Activated gamma-delta T cell (primary cell): ENCODE measurements at places on chromosomes 3 and 15.

GRCh38 chr3:12859840-12860239 lies 18.5 kb upstream of the RPL32 start:
- DNase-seq = no peak

DNA sequence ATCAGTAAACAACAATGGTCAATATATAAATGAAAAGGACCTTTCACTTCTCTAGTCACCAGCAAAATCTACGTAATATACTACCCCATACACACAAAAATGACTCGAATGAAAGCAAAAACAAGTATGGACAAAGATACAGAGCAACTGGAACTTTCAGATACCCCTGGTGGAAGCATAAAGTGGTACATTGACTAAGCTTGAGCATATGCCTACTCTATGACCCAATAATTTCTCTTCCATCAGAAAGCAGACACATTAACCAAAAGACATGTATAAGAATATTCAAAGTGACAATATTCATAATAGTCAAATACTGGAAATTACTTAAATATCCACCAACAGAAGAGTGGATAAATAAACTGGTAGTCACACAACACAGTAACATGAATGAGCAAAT lies 86.0 kb downstream of the EFL1 start:
- no peak for DNase-seq

GRCh38 chr3:150765949-150766720 lies 3.2 kb upstream of the SIAH2 start:
- DNase-seq = no peak

DNA sequence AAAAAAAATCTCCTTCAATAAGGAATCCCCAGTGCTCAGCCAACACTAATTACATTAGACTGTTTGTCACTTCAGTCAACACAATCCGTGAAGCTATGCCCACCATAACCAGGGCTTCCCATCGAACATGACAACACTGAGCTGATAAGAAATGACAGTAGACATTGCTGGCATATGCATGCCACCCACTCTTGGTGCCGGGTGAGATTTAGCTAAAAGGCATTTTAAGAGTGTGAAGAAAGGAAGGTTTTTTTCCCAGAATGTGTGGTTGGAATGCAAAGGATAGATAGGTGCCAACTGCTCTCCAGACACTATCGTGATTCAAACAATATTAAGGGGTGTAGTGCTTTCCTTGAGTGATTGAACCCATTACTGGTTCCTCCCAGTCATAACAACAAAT lies 344.0 kb upstream of the LMCD1 start:
- DNase-seq = no peak

DNA sequence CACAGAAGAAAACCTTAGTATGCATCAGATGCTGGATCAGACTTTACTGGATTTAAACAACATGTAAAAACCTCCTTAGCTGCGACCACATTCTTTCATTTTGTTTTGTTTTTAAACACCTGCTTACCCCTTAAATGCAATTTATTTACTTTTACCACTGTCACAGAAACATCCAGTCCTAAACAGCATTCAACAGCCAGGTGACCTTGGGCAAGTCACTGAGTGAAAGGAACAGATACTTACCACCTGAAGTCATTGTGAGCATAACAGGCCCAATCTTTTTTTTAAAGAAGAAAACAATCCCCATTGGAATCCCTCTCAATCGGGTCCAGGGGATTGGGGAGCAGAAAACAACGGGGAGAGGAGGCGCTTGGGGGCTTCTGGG lies 390 bp downstream of the STARD5 start:
- no peak for DNase-seq

GRCh38 chr3:67558426-67558825 lies 96.0 kb downstream of the SUCLG2 start:
- no peak for DNase-seq

GRCh38 chr3:72185549-72186399 lies 400.8 kb upstream of the PROK2 start:
- DNase-seq = no peak

DNA sequence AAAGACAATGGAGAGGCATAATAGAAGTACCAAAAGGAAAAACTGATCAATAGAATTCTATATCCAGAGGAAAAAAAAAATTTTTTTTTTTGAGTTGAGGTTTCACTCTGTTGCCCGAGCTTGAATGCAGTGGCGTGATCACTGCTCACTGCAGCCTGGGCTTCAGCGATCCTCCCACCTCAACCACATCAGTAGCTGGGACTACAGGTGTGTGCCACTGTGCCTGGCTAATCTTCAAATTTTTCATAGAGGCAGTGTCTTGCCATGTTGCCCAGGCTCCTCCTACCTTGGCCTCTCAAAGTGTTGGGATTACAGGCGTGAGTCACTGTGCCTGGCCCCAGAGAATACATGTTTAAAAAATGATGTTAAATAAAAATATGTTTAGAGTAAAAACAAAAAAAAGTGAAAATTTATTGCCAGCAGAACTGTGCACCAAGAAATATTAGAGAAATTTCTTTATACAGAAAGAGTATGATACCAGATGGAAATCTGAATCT lies 154.3 kb upstream of the ZBTB20 start:
- DNase-seq = no peak
